CD8-positive, alpha-beta memory T cell (primary cell): ENCODE measurements at places on chromosomes 4 and X. TPM values are rescaled to one million over a fixed set of nuclear protein-coding genes. Genes with fewer than 3 reads are reported as not detected.
A peak's percentile ranks its signal among the peaks of the same experiment; 100 is the strongest.

GRCh38 chr4:80324171-80324570, 11.4 kb upstream of the CFAP299 start:
- no peak for DNase-seq

DNA sequence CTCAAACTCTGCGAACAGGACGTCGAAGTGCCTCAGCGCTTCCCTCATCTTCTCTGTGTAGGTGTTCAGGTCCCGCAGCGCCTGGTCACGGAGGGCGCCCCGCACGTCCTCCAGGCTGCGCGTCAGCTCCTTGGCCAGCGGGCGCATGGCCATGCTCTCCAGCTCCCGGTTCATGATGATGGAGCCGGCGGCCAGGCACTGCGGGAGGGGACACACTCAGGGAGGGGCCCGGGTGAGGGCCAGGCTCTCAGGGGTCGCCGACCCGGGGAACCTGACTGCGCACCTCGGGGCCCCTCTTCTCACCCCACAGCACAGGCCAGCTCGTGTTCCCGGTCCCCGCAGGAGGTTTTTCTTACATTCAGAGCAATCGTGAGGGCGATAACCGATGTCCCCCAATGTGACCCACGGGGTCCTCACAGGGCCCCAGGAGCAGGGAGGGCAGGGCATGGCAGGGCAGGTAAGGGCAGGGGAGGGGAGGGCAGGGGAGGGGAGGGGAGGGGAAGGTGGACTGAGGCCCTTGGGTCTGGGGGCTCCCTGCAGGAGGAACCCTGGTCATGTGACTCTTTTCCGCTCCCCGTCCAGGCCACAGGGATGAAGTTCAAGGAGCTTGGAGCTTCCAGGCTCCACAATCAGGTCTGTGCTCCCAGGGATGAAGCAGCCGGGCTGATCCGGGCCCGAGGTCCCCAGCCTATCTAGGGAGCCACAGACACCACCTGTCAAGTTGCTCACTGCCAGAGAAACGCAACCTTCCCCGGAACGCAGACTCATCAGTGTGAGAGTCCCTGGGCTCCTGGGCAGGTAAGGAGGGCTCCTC, 77.8 kb upstream of the MXD4 start:
- no peak for DNase-seq

GRCh38 chrX:49233176-49233575, at the start of gene CACNA1F:
CACNA1F (minus strand) TSS chrX:49233340; CDS start chrX:49233309, 31 bp downstream.
- no peak for DNase-seq

DNA sequence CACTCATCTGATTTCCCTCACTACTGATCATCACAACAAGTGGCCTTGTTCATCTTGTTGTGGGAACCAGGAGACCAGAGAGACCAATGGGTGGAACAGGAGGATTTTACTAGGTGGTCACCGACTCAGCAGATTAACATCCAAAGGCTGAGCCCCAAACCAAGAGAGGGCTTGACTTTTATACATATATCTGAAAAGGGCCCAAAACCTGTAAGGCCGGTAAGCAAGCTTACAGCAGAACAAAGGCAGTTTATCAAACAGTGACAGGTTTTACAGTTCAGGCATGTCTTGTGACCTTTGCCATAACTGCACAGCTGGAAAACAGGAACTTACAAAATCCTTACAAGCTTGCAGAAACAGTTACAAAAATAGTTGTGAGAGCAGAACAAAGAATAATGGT, 195.9 kb downstream of the OR13H1 start:
- no peak for DNase-seq

DNA sequence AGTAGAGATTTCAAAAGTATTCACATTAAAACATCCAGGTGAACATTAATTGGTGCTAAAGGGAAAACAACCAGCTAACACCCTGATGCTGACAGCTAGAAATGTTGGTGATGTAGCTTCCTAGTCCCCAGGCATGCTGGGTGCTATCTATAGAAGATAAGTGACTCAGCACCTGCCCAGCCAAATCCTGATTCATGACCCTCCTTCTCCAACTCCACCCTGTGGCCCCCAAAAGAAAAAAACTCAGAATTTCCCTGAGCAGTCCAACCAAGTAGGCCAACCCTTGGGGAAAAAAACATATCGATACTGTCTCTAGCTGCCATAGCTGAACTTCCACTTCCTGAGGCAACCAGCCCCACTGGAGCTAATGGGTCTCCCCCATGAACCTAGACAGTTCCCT, 197.6 kb upstream of the KLF3 start:
- DNase-seq: no peak

- peak; percentile 62 for DNase-seq
Measured at GRCh38 chr4:42655921-42656678, 805 bp downstream of the ATP8A1 start.

DNA sequence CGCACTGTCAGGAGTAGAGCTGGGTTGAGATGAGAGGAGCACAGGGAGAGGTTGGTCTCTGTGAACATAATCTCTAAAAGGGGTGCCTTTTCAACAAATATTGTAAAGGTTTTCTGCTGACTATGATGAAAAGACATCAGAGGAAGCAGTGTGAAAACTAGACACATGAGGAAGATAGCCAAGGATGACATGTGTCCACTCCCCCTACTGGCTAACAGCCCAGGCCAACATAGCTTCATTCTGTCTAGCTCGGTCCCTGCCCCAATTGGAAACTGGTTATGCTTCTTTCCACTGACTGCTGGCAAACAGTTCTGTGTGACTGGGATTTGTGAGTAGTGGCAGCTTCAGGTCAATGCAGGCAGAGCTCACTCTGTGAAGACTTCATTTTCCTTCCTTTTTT, 115.4 kb upstream of the ESX1 start:
- no peak for DNase-seq

GRCh38 chr4:182124359-182124758, 118.8 kb upstream of the TENM3 start:
- DNase-seq: no peak

- no peak for DNase-seq
Measured at GRCh38 chr4:85807247-85807950, 332.4 kb downstream of the ARHGAP24 start.

DNA sequence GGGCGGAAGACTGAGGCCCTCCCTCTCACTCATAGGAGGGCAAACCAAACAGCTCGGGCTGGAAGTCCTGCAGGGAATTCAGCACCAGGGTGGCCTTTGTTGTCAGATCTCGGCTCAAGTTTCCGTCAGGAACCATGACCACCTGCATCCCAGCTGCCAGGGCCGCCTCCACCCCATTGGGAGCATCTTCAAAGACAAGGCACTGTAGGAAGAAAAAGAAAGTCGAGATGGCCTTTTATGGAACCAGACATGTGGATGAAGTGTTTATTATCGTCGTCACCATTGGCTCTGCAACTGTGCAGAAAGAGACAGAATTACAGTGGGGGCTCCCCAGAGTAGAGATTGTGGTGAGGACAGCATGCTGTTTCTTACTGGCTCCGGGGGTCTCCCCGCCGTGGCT, 97.2 kb upstream of the STS start:
- DNase-seq: no peak

Gene AWAT2
- total RNA-seq: not detected

GRCh38 chrX:72348247-72348979, 42.7 kb upstream of the CITED1 start:
- no peak for DNase-seq

- DNase-seq: no peak
Measured at GRCh38 chr4:127667772-127668171, 35.0 kb downstream of the INTU start.

GRCh38 chr4:155766622-155767021, 7.8 kb downstream of the GUCY1B1 start:
- DNase-seq: no peak

Gene PRSS48
- not detected for total RNA-seq

DNA sequence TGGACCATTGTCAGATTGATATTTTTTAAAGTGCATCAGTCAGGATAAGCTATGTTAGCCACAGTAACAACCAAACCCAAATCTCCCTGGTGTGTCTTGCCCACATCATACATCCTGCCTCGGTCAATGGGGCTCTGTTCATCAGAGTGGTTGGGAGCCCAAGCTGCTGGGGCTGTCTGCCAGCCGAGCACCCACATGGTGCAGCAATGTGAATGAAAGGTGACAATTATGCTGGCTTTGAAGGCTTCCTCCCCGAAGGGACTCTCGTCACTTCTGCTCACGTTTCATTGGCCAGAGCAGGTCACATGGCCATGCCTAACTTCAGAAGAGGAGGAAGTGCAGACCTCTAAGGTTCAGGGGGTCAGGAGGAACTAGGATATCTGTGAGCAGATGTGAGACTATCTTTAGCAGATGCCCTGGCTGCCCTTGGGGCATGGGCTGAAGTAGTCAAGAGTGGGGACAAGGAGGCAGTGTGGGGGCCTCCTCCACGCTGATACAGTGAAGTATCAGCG, 1.3 kb upstream of the JAKMIP1 start:
- no peak for DNase-seq

- no peak for DNase-seq
Measured at GRCh38 chrX:107505223-107505622, 55.8 kb downstream of the FRMPD3 start.

Gene NPY2R
- not detected for total RNA-seq

GRCh38 chr4:80213117-80213815, 16.0 kb downstream of the PRDM8 start:
- no peak for DNase-seq
